Glomerular endothelial cell (primary cell): ENCODE measurements at places on chromosomes 11 and 22. TPM values are rescaled to one million over a fixed set of nuclear protein-coding genes. Genes with fewer than 3 reads are reported as not detected.

Gene TREH
- not detected in 2 replicates for total RNA-seq

- peak; percentile 48 for DNase-seq
These were observed 25.0 kb upstream of the GAL start for GRCh38 chr11:68659158-68659921.

DNA sequence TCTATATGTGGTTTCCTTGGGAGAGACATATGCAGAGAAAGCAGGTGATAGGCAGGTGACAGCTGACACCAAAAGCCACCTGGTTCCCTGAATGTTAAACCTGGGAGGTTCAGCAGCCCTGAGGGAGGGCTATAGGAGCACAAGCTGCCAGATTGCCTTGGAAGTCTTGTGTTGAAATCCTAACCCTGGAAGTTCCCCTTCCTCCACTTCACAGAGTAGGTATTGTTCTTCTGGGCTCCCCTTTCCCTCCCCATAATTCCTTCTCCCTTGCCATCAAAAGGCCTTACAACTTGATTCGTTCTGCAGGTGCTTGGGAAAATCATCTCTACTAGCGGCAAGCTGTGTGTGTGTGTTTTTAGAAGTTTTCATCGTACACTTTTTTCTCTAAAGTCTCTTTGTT is 5.4 kb downstream of the LDLRAD3 start:
- no peak for DNase-seq

DNA sequence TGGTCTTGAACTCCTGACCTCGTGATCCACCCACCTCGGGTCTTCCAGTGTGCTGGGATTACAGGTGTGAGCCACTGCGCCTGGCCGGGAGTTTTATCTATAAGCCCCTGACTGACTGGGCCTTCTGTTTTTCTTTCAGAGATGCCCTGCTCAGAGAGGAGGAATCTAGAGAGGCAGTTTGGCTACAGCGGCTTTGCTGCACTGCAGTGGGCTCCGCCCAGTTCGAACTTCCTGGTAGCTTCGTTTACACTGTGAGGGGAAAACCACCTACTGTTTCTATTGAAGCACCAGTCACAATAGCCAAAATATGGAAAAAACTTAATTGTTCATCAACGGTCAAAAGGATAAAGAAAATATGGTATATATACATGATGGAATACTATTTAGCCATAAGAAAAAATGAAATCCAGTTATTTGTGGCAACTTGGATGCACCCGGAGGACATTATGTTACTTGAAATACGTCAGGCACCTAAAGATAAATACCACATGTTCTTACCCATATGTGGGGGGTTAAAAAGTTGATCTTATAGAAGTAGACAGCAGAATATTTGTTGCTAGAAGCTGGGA is 31.9 kb upstream of the FAM181B start:
- no peak for DNase-seq

GRCh38 chr11:116538677-116539076 is 234.1 kb downstream of the BUD13 start:
- DNase-seq, result no peak

DNA sequence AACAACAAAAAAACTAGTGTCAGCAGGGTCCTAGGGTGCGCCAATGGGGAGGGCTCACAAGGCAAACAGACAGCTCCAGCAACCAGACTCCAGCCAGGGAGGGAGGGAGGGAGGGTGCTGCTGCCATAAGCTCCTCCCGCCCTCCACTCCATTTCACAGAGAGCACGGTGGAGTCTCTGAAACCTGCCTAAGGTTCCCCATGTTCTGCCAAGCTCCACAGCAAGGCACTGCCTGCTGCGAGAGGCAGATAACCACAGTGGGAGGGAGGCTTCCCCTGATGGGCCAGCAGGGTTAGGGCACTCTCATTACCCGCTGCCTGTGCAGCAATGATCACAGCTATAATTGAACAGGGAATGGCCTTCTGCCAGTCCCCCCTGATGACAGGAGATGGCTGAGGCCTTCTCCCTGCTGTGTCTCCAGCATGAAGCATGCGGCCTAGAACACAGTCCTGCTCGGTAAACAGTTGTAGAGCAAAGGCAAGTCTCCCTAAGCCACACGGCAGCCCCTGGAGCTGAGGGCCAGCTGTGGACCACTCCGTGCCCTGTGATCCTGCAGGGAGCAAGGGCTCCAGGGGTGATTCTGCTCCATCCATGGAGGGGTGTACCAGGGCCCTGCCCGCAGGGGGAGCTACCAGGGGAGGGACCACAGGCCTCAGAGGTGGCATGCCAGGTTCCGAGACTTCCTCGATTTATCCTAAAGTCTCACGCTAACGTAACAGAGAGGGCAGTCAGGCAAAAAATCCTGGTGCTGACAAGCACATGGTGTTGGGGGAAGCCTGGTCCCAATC is 42.9 kb downstream of the PC start:
- DNase-seq, result no peak

GRCh38 chr22:50061824-50062355 is 3.8 kb upstream of the TTLL8 start:
- DNase-seq, result no peak

GRCh38 chr11:85742873-85743275 is 56.9 kb upstream of the CCDC89 start:
- DNase-seq, result no peak

Gene CABP4
- total RNA-seq, result 1.3 and 1.7 TPM in 2 replicates

DNA sequence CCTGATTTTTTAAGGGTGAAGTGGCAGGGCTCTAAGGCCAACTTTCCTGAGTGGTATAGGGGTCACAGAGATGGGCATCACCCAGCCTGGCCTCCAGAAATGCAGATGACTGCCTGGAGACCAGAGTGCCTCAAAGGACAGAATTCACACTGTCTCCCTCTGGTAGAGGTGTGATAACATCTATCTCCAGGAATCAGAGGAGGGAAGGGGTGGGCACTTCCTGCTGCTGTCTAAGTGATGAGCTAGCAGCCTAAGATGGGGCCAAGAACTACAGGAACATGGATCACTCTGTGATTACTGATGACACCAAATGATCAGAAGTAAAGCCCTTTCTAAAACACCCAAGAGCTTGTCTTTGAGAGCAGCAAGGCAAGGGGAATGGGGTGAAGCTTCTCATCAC is 61.9 kb downstream of the C11orf58 start:
- DNase-seq, result no peak

GRCh38 chr11:130804306-130805076 is 111.8 kb downstream of the SNX19 start:
- no peak for DNase-seq

GRCh38 chr22:31635638-31636306 is 26.2 kb downstream of the PISD start:
- no peak for DNase-seq

DNA sequence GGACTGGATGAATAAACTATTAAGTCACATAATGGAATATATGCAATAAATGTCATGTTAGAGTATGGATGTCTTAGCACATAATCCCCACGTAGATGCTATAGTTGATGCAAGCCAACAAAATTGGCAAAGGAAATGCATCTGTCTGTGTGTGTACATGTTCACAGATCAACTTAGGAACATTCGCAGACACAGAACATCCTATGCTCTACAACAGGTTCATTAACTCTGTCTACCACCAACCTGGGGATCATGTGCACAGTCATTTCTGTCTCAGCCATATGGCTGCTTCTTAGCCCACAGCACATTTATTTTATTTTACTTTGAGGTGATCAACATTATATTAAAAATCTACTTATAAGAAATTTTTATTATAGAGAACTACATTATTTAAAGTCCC is 4.9 kb downstream of the MSANTD4 start:
- DNase-seq, result no peak

DNA sequence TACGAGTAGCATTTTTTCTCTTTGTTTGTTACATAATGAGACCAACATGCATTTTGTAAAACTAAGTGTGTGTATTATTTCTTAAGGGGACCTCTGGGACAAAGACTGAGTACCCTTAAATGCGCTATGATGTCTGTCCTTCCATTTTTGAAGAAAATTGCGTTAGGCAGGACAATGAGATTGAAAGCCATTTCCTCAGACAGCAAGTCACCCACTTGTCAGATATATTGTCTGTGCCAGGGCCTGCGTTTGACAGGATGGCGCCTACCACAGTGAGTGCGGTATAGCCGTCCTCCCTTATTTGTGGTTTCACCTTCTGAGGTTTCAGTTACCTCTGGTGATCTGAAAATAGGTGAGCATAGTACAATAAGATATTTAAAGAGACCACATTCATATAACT is 2.2 kb downstream of the AP2A2 start:
- no peak for DNase-seq

DNA sequence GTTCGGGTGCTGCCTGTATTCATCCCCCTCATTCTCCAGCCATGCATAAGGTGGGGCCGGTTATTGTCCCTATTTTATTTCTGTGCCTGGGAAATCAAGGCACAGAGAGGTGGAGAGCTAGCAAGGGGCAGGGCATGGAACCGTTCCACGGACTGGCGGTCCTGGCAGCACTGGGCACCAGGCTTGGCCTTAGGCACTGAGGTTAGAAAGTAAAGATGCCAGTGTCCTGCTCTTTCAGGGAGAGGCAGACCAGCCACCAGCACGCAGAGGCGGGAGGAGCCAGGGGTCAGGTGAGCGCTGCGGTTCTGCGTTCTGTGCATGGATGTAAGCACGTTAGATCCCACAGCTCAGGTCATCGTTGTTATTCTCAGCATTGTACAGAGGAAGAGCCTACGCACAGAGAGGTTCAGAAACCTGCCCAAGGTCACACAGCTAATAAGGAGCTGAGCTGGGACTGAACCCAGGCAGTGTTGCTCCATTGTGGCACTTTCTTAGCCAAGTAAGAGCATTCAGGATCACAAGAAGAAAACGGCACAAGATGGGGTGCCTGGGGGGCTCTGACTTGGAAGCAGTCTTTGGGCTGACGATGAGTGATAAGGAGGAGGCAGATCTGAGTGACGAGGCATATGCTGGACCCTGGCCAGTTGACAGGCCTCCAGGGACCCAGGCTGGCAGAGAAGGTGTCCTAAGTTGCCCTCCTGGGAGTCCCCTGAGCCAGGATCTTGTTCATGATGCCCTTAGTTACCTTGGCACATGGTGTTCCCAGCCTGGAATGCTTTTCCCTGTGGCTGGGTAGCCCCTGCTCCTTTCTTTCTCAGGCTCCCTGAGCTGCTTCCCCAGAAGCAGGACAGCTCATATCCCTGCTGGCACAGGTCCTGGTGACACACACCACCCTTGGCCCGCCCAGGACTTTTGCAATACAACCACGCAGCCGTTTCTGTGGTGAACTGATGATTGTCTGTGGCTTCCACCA is 41.1 kb downstream of the OSBPL5 start:
- peak; percentile 25 for DNase-seq

Gene MMP12
- total RNA-seq, result not detected in 2 replicates

GRCh38 chr22:46517255-46517761 is 20.1 kb downstream of the CELSR1 start:
- no peak for DNase-seq

DNA sequence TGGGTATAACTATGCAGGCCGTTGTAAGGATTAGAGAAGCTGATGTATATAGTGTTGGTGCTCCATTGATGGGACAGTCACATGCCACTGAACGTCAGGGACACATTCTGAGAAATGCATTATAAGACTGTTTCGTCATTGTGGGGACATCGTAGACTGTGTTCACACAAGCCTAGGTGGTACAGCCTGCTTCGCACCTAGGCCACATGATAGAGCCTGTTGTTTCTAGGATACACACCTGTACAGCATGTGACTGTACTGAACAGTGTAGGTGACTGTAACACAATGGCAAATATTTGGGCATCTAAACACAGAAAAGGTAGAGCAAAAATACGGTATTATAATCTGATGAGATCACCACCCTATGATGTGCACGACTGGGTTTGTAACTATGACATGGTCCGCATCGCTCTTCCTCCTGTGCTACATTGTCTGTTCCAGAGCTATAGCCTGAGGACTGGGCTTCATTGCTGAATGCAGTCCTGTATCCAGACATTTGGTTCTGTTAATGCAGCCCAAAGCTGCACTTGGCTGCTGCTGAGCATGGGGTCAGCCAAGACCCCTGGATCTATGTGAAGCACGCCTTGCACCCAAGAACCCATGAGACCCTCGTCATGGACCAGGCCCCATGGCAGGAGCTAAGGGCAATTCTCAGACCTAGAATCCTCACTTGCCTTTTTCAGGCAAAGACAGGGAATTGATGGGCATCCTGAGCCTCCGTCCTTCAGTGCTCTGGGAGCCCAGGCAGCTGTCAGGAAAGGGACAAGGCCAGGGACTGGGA is 51.1 kb upstream of the THY1 start:
- no peak for DNase-seq

Gene FGF3
- not detected in 2 replicates for total RNA-seq

Gene ZNRF3
- 5.2 and 6.4 TPM in 2 replicates for total RNA-seq

Gene SOX6
- total RNA-seq, result 0.24 and 0.29 TPM in 2 replicates

Gene MMP13
- total RNA-seq, result not detected in 2 replicates

Gene VPS11
- 36.9 and 40.3 TPM in 2 replicates for total RNA-seq

Gene PVALB
- 0.58 TPM in 1 of 2 replicates, not detected in the other for total RNA-seq

- no peak for DNase-seq
These were observed 28.6 kb downstream of the RAB30 start for GRCh38 chr11:83042964-83043711.

DNA sequence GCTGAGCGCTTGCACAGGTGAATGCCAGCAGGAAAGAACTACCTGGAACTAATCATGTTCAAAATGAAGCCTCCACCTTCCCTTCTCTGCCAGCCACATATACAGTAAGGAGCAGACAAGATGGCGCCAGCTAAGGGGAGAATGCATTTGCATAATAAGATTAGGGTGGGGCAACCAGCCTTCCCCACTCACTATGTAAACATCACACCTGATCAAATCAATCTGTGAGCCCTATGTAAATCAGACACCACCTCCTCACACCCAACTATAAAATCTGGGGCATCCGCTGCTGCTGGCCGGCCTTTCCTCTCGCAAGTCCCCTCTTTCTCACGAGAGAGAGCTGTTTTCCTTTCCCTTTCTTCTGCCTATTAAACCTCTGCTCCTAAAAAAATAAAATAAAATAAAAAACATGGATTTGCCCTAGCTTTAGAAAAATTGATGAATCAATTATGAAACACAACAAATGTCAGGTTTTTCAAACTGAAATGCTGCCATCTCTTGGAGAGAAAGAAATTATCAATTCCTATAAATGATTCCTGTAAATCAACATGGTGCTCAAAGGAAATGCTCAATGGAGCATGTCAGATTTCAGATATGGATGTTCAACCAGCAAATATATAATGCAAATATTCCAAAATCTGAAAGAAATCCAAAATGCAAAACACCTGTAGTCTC is 108.9 kb downstream of the SGSM3 start:
- no peak for DNase-seq

GRCh38 chr11:12329169-12329568 is 48.2 kb upstream of the PARVA start:
- DNase-seq, result no peak

GRCh38 chr11:112792070-112792469 is 169.2 kb upstream of the NCAM1 start:
- no peak for DNase-seq

DNA sequence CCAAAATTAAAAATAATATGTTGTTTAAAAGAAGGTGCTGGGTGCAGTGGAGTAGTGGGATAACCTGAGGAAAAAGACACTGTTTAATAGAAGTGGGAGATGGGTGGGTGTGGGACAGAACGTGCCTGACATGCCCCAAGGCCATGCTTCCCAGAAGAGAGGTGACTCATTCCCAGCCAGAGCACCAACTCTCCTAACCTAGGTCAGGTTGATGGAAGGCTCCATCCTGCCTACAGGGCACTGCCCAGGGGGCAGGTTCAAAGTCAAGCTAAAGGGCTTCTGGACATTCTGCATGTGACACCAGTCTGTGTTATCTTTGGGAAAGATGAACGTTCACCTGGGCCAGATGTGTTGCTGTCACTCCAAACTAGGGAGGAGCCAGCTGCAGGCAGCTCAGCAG is 453.1 kb downstream of the SOX6 start:
- DNase-seq, result no peak

Gene TEX54
- total RNA-seq, result not detected in 2 replicates
